Umbilical cord (tissue), 2 donors: ENCODE measurements at places on chromosomes 12 and 14.

DNA sequence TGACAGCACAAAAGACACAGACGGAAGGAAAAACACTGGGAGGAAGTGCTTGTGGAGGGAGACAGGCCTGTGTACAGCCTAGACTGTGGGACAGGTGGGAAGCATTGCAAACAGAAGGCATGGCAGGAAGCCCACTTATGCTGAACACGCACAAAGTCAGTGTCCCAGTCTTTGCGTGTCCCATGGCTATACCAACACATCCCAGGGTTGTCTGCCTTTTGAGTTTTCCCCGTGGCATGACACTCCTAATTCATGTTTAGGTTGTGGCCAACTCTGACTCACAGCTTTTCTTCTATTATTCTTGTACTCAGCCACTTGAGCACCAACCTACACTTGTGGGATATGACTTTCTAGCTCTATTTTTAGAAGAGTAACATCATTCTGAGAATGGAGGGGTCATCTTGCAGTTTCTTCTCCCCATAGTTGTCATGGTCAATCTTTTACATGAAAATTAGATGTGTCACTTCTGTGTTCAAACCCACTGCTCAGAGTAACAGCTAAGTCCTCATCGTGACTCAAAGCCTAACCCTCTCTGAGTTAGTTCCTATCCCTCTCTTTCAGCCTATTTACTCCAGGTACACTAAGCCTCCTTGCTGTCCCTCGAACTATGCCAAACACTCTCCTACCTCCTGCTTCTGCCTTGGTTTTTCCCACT is 27.5 kb upstream of the JPH4 start:
- no peak for DNase-seq

DNA sequence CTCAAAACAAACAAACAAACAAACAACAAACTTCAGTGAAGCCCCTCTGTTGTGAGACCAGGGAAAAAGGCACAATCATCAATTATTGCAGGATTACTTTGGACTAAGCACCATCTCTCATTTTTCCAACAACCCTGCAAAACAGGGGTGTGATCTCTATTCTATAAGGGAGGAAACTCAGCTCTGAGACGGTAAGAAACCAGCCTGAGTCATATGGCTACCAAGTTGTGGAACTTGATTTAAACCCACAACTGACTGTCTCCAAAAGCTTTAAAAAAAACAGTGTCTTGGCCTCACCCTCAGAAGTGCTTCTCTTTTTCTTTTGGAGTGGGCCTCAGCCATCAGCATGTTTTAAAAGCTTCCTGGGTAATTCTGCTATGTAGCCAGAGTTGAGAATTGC is 49.8 kb downstream of the RIN3 start:
- DNase-seq: peak; percentile 36

GRCh38 chr12:47602325-47602724 is 103.5 kb downstream of the RPAP3 start:
- DNase-seq: peak; percentile 74

- DNase-seq: no peak
Observed at GRCh38 chr12:113684053-113684907, 212.6 kb upstream of the LHX5 start.

DNA sequence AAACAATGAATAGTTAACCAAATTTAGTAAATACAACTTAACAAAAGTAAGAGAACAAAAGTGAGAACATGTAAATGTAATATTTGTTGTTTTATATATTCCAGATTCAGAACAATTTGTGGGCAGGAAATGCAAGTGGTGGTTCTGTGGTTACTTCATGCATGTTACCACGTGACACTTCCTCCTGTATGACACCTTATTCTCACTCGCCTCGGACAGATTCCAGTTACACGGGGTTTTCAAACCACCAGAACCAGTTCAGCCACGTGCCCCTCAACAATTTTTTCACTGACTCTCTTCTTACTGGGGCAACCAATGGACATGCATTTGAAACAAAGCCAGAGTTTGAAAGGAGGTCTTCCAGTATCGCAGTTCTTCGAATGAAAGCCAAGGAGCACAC is 21.0 kb downstream of the ALX1 start:
- no peak for DNase-seq

DNA sequence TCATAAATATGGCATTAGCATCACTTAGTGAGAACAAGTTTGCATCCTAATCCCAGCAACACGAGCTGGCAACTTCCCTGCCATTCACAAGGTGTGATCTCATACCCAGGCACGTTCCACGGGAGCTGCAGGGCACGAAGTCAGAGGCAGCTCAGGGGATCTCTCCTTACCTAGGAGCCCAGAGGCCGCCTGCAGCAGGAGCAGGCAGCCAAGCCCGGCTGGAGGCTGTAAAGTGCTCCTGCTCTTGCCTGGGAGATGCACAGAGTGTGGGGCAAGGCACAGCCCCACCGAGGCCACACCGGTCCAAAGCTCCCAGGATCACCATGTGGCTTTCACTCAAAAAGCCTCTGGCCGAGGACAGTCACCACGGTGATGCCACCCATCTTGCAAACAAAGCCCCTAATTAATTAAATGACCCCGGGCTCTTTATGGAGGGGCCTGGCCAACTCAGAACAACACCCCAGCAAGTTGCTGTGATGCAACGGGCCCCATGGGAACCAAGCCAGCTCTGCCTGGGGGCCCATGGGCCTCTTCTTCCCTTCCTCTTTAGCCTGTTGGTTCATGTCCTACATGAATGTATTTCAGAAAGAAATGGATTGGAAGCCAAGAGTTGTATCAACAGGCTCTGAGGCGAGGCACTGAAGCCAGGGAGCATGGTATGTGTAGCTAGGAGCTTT is 26.5 kb downstream of the NUAK1 start:
- DNase-seq: peak; percentile 82

DNA sequence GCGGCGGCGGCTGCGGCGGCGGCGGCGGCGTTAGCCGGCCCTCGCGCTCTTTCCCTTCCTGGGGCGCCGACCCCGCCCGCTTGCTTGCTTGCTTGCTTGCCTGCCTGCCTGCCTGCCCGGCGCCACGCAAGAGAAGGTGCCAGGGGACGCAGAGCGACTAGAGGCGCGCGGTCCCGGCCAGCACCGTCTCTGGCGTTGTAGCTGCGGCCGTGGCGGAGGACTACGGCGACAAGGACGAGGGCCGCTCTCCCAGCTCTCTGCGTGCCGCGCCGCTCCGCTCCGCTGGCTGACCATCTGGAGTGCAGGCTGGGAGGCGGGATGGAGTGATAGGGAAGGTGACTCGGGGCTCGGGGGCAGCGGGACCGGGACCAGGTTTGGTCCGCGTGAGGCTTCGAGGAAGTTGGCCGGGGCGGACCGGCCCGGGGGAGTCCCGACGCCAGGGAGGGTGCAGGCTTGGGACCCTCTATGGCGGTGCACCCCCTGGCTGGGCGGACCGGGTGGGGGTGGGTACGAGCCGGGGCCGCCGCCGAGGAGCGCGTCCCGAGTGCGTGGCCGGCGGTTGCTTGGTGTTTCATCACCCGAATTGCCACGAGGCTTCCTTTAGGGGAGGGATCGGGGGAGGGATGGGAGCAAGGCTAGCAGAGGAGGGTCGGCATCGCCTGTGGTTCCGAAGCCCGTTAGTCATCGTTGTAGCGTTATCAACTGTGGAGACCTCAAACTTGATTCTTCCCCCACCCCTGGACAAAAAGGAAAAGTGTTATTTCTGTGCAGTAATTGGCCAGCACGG is 471 bp downstream of the XPOT start:
- peak; percentile 70 for DNase-seq

DNA sequence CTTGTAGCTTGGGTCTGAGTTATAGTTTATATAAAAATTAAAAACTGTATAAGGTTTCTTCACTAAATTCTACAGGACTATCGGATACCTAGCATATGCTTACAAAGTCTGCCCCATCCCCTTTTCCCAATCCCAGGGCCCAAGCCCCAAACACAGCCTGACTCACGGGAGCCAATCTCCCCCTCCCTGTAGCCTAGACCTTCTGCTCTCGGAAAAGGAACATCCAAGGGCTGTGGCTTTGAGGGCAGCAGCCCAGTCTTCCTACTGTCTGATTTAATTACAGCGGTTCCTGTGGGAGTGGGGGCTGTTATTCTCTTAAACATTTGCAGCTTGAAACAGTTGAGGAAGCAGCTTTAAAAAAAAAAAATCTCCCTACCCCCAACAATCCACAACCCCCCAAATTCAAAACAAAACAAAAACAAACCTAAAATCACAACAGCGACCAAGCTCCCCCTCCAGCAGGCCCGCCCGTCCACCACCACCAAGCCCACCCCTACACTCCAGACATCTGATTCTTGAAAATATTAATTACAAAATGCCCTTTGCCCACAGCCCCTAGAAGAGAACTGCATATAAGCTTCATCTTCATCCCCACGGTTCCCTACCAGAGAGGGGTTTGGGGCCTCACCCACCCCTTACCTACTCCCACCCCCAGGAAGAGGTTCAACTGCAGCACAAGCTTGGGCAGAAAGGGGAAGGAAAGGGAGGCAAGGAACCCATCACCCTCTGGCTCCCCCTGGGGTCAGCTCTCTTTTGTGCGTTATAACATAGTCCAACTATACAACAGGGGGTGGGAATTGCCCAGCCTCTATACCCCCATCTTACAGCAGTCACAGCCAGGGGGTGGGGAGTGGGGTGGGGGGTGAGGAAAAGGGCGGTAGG is 1.1 kb upstream of the PRKAG1 start:
- no peak for DNase-seq

GRCh38 chr14:97543221-97543620 is 746.0 kb downstream of the VRK1 start:
- DNase-seq: no peak

- peak; percentile 2 for DNase-seq
Observed at GRCh38 chr12:78331181-78331580, 500.5 kb downstream of the NAV3 start.

GRCh38 chr12:92466391-92467305 is 236.1 kb upstream of the PLEKHG7 start:
- peak; percentile 15 for DNase-seq

- DNase-seq: peak; percentile 89
Observed at GRCh38 chr12:116319898-116320621, 42.6 kb upstream of the MED13L start.

- peak; percentile 40 for DNase-seq
Observed at GRCh38 chr12:63802012-63802608, 22.4 kb downstream of the RXYLT1 start.

- DNase-seq: peak; percentile 55
Observed at GRCh38 chr12:79415746-79416435, 274.9 kb downstream of the PAWR start.

DNA sequence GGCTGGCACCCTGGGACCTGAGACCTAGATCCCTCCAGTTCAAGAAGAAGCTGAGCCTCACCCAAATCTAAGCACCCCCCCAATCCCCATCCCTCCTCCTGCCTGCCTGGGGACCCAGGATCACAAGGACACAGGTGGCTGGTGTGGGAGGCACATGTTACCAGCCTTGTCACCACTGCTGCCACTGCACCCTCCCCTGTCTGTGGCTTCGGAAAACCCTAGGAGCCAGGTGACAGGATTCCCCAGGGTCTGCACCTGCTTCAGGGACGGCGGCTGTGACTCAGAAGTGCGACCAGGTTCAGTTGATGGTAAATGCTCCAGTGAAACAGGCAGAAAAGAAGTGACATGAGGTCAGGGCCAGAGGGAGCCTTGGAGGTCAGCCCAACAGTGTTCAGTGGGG is 62.8 kb upstream of the FAM222A start:
- no peak for DNase-seq

DNA sequence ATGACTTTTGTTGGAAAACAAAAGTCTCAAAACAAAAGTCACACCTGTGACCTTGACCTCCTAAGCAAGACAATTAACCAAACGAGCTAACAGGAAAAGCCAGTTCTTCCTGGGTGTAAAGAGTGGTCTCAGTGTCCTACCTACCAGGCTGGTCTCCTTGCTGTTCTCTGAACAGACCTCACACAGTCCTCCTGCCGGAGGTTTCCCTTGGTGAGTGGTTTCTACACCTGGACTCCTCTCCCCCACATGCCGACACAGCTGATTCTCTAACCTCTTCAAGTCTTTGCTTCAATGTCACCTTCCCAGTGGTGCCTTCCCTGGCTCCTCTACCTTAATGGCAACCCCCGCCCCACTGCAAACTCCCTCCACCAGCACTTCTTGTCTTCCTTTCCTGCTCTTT is 238.6 kb downstream of the ZFP36L1 start:
- DNase-seq: no peak

DNA sequence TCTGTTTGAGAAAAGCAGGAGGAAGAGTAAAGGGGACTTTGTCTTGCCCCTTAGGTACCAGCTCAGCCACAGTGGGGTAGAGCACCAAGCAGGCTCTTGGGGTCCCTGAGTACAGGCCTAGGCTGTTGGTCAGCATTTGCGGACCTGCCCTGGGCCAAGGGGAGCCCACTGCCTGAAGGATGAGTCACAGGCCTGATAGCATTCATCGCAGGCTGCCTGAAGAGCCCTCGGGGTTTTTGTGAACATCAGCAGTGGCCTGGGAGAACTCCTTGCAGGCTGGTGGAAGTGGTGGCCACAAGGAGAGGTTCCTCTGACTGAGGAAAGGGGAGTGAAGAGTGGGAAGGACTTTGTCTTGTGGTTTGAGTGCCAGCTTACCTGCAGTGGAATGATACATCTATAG is 25.0 kb upstream of the P2RX7 start:
- DNase-seq: no peak

- no peak for DNase-seq
Observed at GRCh38 chr12:133083345-133083744, 2.6 kb downstream of the ZNF140 start.

GRCh38 chr14:55131370-55132137 is 2.5 kb downstream of the LGALS3 start:
- no peak for DNase-seq

DNA sequence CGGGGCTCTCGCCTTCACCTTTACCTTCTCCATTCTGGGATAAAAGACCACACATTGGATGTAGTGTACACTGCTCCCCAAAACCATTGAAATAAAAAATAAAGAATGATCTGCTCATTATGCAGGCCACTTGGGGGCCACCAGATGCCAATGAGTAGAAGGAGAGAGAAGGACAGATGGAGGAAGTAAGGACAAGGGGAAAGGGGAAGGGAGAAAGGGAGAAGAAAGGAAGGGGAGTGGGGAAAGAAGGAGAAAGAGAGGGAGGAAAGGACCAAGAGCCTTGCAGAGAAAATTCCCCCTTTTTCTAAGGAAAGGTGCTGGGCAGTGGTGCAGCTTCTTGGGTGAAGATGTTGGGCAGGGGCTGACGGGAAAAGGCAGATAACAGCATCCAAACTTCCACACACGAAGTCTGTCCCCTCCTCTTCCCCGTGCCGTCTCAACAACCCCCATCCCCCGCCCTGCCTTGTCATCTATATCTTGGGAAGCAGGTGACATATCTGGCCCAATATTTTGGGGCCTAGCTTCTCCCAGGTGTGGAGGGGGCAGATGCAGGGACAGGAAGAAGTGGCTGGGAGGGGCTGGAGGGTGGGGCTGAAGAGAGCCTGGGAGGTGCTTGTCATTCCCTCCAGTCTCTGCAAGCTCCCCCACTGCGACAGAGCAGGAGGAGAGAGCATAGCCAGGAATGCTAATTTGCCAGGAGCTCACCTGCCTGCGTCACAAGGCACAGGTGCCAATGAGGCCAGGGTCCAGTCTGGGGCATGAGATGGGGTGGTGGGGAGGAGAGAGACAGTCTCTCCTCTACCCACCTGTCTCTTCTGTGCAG is 107.5 kb downstream of the SINHCAF start:
- DNase-seq: no peak

GRCh38 chr14:96710060-96710666 is 87.0 kb upstream of the VRK1 start:
- DNase-seq: no peak

GRCh38 chr14:103856607-103857006 is 9.2 kb upstream of the PPP1R13B start:
- no peak for DNase-seq
